Stimulated activated CD4-positive, alpha-beta T cell treated with anti-CD3 and anti-CD28 coated beads, Interleukin-1b, Interleukin-23, amount 100 ng/mL, for 1 hour (primary cell): ENCODE measurements at places on chromosomes 11 and 22.

GRCh38 chr11:17188675-17189074, 19.1 kb downstream of the PIK3C2A start:
- DNase-seq = no peak

- DNase-seq = no peak
Observed at GRCh38 chr22:45775569-45776312, 104.1 kb downstream of the ATXN10 start.

- no peak for DNase-seq
Observed at GRCh38 chr11:45089676-45090499, 56.6 kb upstream of the PRDM11 start.

- no peak for DNase-seq
Observed at GRCh38 chr11:19929655-19930054, 217.0 kb downstream of the NAV2 start.

GRCh38 chr11:123323568-123323967, 106.5 kb upstream of the GRAMD1B start:
- DNase-seq = no peak

DNA sequence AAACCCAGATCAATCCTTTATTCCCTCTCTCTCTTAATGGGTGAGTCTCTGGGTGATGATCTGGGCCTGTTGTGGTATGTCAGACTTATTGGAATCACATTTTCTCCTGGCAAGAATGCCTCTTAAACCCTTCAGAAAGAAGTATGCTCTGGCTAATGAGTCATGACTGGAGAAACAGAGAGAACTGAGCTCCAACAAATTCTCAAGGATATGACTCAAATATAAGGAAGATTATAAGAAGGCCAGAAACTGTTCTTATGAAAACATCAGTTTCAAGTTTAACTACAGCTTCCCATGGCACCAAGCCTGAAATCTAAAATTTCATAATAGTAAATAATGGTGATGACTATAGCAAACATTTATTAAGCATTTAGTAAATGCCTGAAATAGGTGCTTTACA, 83.9 kb downstream of the OR5AK2 start:
- DNase-seq = no peak

- no peak for DNase-seq
Observed at GRCh38 chr11:115652094-115652493, 147.9 kb upstream of the CADM1 start.

DNA sequence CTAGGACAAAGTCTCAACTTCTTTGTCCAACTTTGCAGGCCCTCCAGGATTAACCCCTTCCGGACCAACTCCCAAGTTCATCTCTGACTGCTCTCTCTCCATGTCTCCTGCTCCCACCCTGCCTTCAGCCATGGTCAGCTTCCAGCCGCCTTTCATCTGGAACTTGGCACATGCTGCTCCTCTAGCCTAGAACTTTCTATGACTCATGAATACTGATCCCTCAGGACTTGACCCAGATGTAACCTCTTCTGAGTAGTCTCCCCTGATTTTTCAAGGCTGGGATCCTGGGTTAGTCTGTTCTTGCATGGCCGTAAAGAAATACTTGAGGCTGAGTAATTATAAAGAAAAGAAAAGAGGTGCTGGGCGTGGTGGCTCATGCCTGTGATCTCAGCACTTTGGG, 5.2 kb upstream of the SLC15A3 start:
- DNase-seq = no peak

GRCh38 chr11:2899080-2899783, 13.7 kb upstream of the CDKN1C start:
- DNase-seq = no peak

DNA sequence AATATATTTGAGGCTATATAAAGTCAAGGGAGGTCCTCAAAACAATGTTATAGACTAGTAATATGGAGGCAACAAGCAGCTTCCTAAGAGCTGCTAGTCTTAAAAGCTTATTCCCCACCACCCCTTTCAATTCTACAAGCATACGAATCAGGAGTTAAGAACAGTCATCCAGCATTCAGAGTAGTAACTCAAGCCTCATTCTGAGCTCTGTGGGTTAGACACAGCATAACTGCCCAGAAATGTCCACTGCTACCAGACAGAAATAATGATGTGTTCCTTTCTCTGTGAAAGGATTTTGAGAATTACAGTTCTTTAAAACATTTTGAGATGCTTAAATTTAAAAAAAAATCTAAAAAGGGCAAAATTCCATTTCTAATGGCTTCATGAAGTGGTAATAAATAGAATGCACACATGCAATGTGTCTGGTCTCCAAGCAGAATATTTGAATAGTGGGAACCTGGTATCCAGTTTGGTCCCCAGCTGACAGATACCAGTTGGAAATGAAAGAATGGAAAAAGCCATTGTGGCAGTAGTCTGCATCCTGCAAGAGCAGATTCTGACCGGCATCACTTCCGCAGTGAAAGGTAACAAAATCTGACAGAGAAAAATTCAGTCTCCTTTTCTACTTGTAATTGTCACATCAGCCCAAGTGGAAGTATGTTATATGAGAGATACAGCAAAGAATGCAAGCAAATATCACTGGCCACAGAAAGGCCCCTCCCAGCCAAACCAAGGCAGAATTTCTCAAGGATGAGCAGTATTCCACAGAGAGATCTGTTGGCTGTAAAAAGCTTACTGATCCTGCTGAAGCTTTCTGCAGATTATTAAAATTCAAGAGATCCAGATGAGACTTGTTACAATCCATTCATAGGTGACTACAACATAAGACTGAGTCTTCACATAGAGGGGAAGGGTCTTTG, 310.8 kb upstream of the PITPNB start:
- DNase-seq = no peak

GRCh38 chr11:11973866-11974265, 34.6 kb downstream of the DKK3 start:
- DNase-seq = no peak

DNA sequence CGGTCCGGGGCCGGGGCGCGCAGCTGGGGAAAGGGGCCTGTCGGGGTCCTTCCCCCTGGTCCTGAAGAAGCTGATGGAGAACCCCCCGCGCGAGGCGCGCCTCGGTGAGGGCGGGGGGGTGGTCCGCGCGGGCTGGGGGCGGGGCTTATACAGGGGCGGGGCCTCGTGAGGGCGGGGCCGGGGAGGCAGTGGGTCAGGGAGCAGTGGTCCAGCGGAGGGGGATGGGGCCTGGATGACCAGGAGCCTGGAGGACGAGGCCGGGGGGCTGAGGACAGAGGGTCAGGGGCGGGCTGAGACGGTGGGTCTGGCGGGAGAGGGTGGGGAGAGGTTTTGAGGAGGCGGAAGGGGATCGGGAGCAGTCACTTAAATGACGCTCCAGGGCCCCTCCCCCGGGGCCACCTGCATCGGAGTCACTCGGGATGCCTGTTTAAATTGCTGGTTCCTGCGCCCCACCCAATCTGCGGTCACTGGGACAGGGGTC, 396 bp downstream of the TEF start:
- peak; percentile 20 for DNase-seq

- no peak for DNase-seq
Observed at GRCh38 chr22:17882727-17883126, 108.5 kb upstream of the BID start.

DNA sequence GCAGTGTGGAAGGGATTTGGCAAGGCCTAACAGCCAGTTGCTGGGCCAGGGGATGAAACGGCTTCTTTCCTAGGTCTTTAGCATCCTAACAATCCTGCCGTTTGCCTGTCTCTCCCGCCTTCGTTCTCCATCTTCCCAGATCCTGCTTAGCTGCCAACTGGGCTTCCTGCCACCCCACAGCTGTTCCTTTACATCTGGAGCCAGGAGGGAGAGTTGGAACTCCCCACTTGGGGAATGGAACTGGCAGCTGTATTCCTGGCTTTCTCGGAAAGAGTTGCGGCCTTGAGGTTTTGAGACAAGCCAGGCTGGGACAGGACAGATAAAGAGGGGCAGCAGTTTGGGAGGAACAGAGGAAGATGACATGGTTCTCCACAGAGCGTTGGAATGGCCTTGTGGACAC, 59.6 kb downstream of the ST3GAL4 start:
- DNase-seq = no peak

DNA sequence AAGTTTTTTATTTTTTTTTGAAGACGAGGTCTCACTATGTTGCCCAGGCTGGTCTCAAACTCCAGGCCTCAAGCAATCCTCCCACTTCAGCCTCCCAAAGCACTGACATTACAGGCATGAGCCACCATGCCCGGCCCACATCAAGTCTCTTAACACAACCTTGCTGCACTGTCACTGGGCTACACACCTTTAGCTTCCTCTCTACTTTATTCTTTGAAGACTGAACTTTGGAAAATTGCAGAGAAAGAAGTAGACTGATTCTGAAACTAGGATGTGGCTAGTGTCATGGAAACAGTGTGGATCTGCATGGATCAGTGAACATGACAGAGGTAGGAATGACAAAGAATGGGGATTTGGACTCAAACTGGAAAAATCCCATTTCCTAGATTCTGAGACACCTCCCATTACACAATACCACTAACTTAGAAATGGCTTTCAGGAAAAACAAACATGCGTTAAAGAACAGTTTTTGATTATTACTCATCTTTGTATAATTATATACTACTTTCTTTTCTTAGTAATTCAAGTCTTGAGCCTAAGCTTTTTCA, 99.6 kb upstream of the SPON1 start:
- no peak for DNase-seq

DNA sequence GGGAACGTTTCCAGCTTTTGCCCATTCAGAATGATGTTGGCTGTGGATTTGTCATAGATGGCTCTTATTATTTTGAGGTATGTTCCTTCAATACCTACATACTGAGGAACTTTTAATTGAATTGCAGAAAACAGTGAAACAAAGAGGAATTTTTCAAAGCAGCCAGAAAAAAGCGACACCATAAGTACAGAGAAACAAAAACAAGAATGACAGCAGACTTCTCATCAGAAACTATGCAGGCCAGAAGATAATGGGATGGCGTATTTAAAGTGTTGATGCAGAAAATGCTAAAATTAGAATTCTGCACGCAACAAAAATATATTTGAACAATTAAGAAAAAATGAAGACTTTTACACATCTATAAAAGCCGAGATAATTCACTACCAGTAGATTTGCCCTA, 95.4 kb upstream of the TIMP3 start:
- no peak for DNase-seq

- no peak for DNase-seq
Observed at GRCh38 chr22:33529424-33530113, 390.7 kb downstream of the LARGE1 start.

DNA sequence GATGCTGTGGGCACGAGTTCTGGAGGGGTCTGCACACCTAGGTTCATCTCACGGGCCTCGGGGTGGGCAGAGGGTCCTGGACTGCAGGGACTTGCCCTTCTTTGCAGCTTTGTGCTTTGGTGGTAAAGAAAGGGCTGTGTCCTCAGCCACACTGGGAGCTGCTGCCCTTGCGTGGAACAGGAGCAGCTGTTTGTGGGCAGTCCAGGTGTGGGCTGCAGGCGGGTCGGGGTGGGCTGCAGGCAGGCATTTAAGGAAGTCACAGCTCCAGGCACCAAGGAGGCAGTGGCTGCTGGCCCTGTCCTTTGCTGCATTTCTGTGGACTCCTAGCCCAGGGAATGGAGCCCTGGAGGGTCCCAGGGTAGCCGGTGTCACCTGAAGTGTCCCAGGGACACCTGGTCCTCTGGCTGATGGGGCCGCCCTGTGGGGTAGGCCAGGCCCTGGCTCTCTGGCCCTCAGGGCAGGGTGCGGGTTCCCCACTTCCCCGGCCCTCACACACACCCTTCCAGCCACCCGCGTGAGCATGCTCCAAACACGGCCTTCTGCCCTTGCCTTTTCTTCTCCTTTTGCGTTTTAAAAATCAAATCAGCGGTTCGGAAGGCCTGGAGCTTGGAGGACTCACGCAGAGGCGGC, 1240.3 kb downstream of the BRD1 start:
- no peak for DNase-seq

DNA sequence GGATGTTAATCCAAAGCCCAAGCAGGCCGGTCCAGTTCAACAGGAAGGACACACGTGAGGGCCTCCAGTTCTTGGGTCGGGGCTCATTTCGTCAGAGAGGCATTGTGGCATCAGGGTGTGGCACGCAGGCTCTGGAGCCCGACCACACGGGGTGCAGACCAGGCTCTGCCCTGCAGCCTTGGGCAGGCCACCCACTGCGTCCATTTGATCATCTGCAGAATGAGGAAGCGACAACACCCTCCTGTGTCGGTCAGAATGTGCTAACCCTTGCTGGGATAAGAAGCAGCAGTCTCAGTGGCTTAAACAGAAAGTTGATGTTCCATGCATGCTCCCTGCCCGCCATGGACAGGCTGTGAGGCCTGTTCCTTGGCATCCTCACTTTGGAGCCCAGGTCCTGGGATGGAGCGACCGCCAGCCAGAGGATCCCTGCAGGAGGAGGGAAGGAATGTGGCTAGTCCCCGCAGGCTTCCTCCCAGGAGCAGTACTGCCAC, 10.8 kb downstream of the RIBC2 start:
- DNase-seq = no peak

GRCh38 chr11:110409174-110409573, 20.6 kb upstream of the FDX1 start:
- DNase-seq = no peak

DNA sequence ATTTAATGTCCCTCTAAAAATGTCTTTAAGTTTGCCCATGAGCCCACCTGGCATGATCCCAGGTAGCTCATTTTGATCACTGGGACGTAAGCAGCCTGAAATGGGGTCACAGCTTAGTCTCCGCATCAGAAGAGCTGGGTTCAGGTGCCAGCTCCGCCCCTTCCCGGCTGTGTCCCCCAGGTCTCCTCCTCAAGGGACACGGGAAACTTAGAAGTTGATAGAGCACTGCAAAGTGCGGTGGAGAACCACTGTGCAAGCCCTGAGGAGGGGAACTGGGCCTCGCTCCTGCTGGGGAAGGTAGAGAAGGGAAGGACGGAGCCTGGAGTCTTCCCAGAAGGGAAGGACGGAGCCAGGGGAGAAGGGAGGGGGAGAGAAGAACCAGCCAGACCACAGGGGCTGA, 7.7 kb downstream of the TOM1 start:
- no peak for DNase-seq

DNA sequence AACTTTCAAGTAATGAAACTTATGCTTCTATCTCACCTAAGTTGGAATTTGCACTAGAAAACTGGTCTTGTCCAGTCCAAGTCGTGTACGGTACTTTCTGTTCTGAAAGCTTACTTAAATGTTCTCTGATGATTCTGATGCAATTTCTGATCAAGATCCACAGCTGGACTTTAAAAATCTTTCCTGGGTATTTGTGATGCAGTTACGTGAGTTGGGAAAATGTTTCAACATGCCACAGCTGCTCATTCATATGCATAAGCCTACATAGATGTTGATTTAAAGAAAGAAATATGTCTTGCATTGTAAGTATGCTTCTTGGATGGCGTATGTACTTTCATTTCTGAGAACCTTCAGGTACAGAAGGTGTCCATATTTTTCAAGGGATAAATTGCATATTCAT, 493.7 kb upstream of the CCDC90B start:
- no peak for DNase-seq

GRCh38 chr11:1728931-1729691, 21.3 kb downstream of the IFITM10 start:
- no peak for DNase-seq

- no peak for DNase-seq
Observed at GRCh38 chr11:104581246-104581980, 316.8 kb downstream of the CASP12 start.

- no peak for DNase-seq
Observed at GRCh38 chr11:76147106-76147740, 59.1 kb downstream of the WNT11 start.
